ENCODE measurements at places on chromosomes 12 and 14.

- no peak for DNase-seq
- H3K4me3 ChIP-seq = no peak overlapping the region
- H3K27me3 ChIP-seq = no peaks in the 10 kb centered on the region
- no peaks in the 10 kb centered on the region for H3K4me1 ChIP-seq
- no peak overlapping the region for H3K27ac ChIP-seq
Observed at GRCh38 chr14:88929656-88930436, 105.4 kb downstream of the TTC8 start.

GRCh38 chr14:93207468-93208308, 632 bp downstream of the UBR7 start:
- no peaks in the 10 kb centered on the region for H3K36me3 ChIP-seq
- peak overlapping the region; percentile 80 for H3K27ac ChIP-seq
- peak overlapping the region; percentile 94 for H3K4me3 ChIP-seq
- H3K27me3 ChIP-seq = no peaks in the 10 kb centered on the region

DNA sequence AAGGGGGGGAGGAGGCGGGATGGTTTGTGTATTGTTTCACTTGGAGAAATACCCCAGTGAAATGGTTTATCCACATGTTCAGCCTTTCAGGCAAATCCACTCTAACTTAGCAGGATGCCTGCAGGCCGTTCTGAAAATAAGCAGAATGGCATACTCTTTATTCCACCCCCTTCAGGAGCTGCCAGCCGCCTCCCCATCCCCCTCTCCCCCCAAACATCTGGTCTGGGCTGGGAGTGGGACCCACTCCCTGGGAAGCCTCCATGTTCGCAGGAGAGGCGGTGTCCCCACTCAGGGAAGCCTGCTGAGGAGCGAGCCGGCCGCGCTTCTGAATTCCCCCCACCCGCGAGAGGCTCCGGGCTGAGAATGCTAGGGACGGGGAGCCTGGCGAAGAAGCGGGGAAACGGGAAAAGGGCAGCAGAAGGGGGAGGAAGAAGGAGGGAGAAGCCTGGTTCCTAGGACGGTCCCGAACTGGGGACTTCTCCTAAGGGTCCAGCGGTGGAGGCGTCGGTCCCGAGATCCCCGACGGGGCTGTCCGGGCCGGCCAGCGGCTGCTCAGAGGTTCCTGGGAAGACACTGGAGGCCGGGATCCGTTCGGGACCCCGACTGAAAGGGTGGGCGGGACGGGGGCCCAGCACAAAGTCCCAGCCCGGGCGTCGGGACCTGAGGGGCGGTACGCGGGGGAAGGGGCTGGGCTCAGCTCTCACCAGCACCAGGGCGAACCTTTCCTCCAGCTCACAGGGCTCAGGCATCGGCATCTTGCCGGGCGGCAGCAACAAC, 666 bp downstream of the FMNL3 start:
- peaks cover 21% of the 10 kb centered on the region for H3K4me1 ChIP-seq
- H3K4me3 ChIP-seq = peak overlapping the region; percentile 80
- no peaks in the 10 kb centered on the region for H3K27me3 ChIP-seq

DNA sequence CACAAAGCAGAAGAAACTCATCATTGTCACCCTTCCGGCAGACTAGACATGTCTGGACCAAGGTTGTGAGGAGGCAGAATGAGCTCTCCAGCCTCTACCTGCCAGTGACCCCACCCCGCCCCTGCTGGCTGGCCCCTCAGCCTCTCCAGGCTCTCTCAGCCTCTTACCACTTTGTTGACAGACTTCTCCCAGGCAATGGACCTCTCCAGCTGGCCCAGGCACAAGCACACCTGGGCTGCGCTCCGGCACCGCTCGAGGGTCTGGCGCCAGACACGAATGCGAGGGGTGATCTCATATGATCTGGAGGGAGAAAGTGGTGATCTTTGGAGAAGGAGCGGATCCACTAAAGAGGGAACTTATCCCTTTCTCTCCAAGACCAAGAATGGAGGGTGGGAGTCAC, 30.3 kb downstream of the BAZ2A start:
- H3K4me1 ChIP-seq = no peaks in the 10 kb centered on the region
- DNase-seq = no peak
- H3K4me3 ChIP-seq = no peak overlapping the region
- no peak overlapping the region for H3K27ac ChIP-seq

- no peaks in the 10 kb centered on the region for H3K36me3 ChIP-seq
- H3K27me3 ChIP-seq = no peaks in the 10 kb centered on the region
- no peak for DNase-seq
- H3K4me3 ChIP-seq = no peak overlapping the region
Observed at GRCh38 chr14:77883847-77884238, 83.9 kb downstream of the ADCK1 start.

DNA sequence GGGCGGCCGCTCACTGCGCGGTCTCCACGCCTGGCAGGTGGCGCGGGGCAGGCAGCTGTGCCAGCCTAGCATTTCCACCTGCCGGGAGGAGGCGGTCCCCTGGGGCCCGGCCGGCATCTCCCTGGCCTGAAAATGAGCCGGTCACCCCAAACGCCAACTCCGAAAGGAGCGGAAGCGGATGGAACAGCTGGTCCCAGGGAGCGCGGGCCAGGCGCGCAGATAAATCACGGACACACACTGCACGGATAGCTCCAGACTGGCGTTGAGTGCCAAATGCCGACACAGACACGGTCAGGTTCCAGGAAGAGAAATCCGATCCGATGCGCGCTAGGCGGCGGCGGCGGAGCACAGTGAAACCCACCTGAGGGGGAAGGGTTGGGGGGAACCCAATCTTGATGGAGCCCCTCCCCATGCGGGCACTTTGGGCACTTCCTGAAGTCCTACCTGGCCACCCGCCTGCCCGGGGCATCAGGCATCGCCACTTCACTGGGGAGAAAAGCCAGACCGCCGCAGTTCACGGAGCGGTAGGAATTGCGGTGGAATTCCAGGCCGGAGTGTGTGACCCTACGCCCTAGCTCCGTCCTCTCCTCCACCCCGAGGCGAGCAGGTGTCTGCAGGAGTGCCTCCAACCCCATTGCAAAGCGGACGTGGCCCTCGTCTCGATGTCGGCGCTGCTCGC, 624 bp upstream of the PLEKHD1 start:
- no peaks in the 10 kb centered on the region for H3K36me3 ChIP-seq
- peaks cover 18% of the 10 kb centered on the region for H3K4me1 ChIP-seq
- no peak for DNase-seq
- H3K4me3 ChIP-seq = peak overlapping the region; percentile 27
- no peaks in the 10 kb centered on the region for H3K27me3 ChIP-seq

- peaks cover 4% of the 10 kb centered on the region for H3K4me1 ChIP-seq
- no peaks in the 10 kb centered on the region for H3K27me3 ChIP-seq
- DNase-seq = no peak
- H3K4me3 ChIP-seq = peak overlapping the region; percentile 31
- peak overlapping the region; percentile 82 for H3K27ac ChIP-seq
Observed at GRCh38 chr12:16608946-16609539, 3.1 kb upstream of the LMO3 start.

DNA sequence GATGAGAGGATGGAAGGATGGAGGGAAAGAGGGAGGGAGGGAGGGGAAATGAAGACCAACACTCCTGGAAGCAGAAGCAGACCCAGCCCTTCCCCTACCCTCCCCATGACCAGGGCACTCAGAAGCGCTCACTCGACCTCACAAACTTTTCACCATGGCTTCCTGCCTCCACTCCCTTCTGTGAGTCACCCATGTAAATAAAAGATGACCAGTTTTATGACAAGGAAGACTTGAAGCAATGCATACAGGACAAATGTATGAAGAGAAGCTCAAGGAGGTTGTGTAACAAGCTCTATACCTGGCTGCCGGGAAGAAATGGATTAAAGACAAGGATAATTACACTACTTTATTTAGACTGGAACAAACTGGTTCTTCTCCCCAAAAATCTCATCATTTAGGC, 63.8 kb downstream of the CDC42BPB start:
- peaks cover 10% of the 10 kb centered on the region for H3K4me1 ChIP-seq
- H3K36me3 ChIP-seq = peaks cover 39% of the 10 kb centered on the region
- no peaks in the 10 kb centered on the region for H3K27me3 ChIP-seq
- no peak for DNase-seq
- H3K4me3 ChIP-seq = no peak overlapping the region

DNA sequence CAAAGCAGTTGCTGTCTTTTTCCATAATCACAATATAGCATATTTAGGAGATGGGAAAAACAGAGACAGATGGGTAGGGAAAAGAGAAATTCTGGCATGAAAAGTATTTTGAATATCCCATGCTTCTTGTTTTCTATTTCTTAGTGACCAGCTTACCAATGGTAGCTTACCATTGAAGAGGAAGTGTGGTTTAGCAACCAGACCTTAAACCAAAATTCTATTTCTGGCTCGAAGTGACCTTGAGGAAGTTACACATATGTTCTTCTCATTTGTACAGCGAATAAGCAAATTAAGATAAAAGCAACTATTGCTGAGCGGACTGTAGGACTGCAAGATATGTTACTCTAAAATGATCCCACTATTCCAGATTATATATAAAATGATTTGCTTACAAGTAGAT, 82.9 kb downstream of the FGD4 start:
- no peaks in the 10 kb centered on the region for H3K27me3 ChIP-seq
- H3K36me3 ChIP-seq = no peaks in the 10 kb centered on the region
- no peak for DNase-seq
- H3K4me1 ChIP-seq = peaks cover 5% of the 10 kb centered on the region
- no peak overlapping the region for H3K4me3 ChIP-seq

GRCh38 chr12:95336387-95337067, 118.9 kb downstream of the VEZT start:
- peaks cover 12% of the 10 kb centered on the region for H3K4me1 ChIP-seq
- no peaks in the 10 kb centered on the region for H3K27me3 ChIP-seq
- H3K36me3 ChIP-seq = no peaks in the 10 kb centered on the region
- DNase-seq = no peak
- H3K27ac ChIP-seq = peak overlapping the region; percentile 35

DNA sequence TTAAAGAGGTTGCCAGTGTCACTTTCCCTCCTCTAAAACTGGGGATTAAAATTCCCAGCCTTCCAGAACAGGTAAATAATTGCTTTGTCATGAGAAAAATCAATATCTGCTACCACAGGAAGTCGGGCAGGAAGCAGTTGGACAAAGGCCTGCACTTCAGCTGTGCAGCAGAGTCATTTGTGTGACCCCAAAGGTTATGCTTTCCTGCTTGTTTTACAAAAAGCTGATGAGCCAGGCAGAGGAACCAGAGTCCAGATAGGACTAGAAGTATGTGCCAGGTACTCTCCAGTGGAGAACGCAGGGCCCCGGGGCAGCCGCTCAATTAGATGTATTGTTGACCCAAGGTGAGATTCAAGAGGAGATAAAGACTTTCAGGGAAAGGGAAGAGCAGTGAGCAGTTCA, 117.1 kb upstream of the FRMD6 start:
- H3K27me3 ChIP-seq = no peaks in the 10 kb centered on the region
- H3K27ac ChIP-seq = no peak overlapping the region
- no peak overlapping the region for H3K4me3 ChIP-seq
- peaks cover 26% of the 10 kb centered on the region for H3K4me1 ChIP-seq
- H3K36me3 ChIP-seq = no peaks in the 10 kb centered on the region
- no peak for DNase-seq

- H3K36me3 ChIP-seq = no peaks in the 10 kb centered on the region
- peaks cover 37% of the 10 kb centered on the region for H3K4me1 ChIP-seq
- no peak overlapping the region for H3K27ac ChIP-seq
- no peak for DNase-seq
- H3K4me3 ChIP-seq = no peak overlapping the region
- H3K27me3 ChIP-seq = no peaks in the 10 kb centered on the region
Observed at GRCh38 chr14:61148742-61149350, 132.3 kb downstream of the TMEM30B start.

GRCh38 chr14:69077841-69078240, 75.1 kb downstream of the DCAF5 start:
- peaks cover 17% of the 10 kb centered on the region for H3K4me1 ChIP-seq
- peaks cover 18% of the 10 kb centered on the region for H3K36me3 ChIP-seq
- peak overlapping the region; percentile 50 for H3K27ac ChIP-seq
- H3K4me3 ChIP-seq = no peak overlapping the region
- no peaks in the 10 kb centered on the region for H3K27me3 ChIP-seq
- DNase-seq = no peak

DNA sequence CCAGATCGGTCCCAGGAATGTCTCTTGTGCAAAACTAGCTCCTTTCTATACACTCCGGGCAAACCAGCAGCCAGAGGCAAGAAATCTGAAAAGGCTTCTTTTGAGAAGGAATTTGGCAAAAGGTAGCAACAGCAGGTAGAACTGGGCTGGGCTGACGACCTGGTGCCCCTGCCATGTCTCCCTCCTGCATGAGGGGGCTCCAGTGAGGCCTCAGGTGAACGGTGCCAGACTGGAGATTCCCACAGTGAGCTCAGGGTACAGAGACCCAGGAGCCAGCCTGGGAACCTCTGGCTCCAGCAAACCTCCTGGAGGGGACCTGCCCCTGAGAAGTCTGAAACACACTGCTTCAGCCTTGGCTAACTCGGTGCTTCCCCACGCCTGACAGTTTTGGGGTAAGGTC, 10.8 kb downstream of the ITPK1 start:
- no peak overlapping the region for H3K4me3 ChIP-seq
- no peak for DNase-seq
- no peaks in the 10 kb centered on the region for H3K27me3 ChIP-seq

DNA sequence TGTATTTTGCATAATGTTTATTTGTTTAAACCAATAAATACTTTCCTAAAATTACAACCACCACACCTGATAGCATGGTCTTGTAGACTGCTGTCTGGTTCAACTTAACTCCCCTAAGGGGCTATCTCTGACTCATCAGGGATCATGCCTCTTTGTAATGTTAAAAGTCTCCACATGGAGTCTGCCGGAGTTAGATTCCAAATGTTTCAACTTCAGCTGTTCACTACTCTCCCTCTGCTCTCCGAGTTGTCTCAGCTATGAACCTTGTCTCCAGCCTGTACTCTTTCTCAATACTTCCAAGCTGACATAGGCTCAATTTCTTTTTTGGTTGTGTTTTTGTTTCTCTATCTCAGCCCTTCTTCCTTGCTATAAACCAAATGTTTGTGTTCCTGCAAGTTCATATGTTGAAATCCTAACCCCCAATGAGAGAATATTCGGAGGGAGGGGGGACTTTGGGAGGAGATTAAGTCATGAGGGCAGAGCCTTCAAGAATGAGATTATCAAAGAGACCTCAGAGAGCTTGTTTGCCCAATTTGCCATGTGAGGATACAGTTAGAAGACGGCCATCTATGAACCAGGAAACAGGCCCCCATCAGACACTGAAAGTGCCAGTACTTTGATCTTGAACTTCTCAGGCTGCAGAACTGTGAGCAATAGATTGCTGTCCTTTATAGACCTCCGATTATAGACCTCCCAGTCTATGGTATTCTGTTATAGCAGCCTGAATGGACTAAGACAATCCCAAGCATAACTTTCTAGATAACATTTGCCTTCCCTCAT, 858.2 kb downstream of the VRK1 start:
- H3K27me3 ChIP-seq = no peaks in the 10 kb centered on the region
- H3K4me1 ChIP-seq = no peaks in the 10 kb centered on the region
- no peak for DNase-seq
- no peak overlapping the region for H3K4me3 ChIP-seq

GRCh38 chr14:80792771-80793170, 148.8 kb downstream of the CEP128 start:
- no peaks in the 10 kb centered on the region for H3K27me3 ChIP-seq
- no peak overlapping the region for H3K27ac ChIP-seq
- H3K4me3 ChIP-seq = no peak overlapping the region
- no peaks in the 10 kb centered on the region for H3K36me3 ChIP-seq
- no peaks in the 10 kb centered on the region for H3K4me1 ChIP-seq

DNA sequence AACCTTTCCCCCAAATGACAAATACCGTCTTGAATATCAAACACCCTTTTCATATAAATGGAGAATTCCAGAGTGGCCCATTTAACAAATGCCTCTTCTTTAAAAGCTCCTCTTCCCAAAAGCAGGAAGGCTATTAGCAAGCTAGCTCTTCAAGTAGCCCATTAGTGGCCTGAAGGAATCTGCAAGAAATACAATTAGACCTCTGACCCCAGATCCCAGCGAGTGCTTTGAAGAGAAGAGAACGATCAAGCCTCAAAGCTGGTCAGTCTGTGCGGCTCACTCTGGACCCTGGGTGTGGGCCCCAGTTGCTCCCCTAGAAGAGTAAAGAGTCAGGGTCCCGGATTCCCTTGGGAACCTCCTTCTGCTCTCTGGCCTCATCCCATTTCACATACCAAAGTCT, 325.6 kb downstream of the NUAK1 start:
- DNase-seq = no peak
- no peaks in the 10 kb centered on the region for H3K4me1 ChIP-seq
- no peak overlapping the region for H3K27ac ChIP-seq

Data from vagina (tissue), 2 donors.